H4 (cell line): ENCODE measurements at places on chromosomes 12 and 14. TPM values are rescaled to one million over a fixed set of nuclear protein-coding genes. Genes with fewer than 3 reads are reported as not detected.

LRRIQ1 gene
- 0.15 and 0.31 TPM in 2 replicates for total RNA-seq

TSHR gene
- total RNA-seq = not detected in 2 replicates

OASL gene
- 5.3 and 9.2 TPM in 2 replicates for total RNA-seq

DIO2 gene
- total RNA-seq = 37.3 and 48.7 TPM in 2 replicates

SPATA7 gene
- total RNA-seq = 7.4 and 11.0 TPM in 2 replicates

TBK1 gene
- 23.7 and 28.0 TPM in 2 replicates for total RNA-seq

OLR1 gene
- total RNA-seq = 7.3 and 8.7 TPM in 2 replicates

ADGRD1 gene
- 0.14 and 0.21 TPM in 2 replicates for total RNA-seq

NXPH4 gene
- total RNA-seq = 5.6 and 10.7 TPM in 2 replicates

SYNDIG1L gene
- not detected in 2 replicates for total RNA-seq

ABCC9 gene
- total RNA-seq = 0.06 TPM in 1 of 2 replicates, not detected in the other

ACOT4 gene
- total RNA-seq = 0.19 TPM in 1 of 2 replicates, not detected in the other

LTBP2 gene
- total RNA-seq = 1.5 and 1.6 TPM in 2 replicates

KITLG gene
- 12.3 and 13.0 TPM in 2 replicates for total RNA-seq

MMP17 gene
- total RNA-seq = 5.0 and 14.1 TPM in 2 replicates

FAR2 gene
- 3.2 and 3.3 TPM in 2 replicates for total RNA-seq

MORN3 gene
- 0.23 TPM in 1 of 2 replicates, not detected in the other for total RNA-seq

DDX23 gene
- total RNA-seq = 65.5 and 75.0 TPM in 2 replicates

ZNF384 gene
- total RNA-seq = 21.2 and 23.6 TPM in 2 replicates

DMAC2L gene
- 7.7 and 8.5 TPM in 2 replicates for total RNA-seq

ZNF839 gene
- 2.7 and 5.0 TPM in 2 replicates for total RNA-seq

BAG5 gene
- total RNA-seq = 11.3 and 18.5 TPM in 2 replicates

NGB gene
- not detected in 2 replicates for total RNA-seq

PLEKHG7 gene
- total RNA-seq = not detected in 2 replicates

KCNMB4 gene
- 0.90 and 1.5 TPM in 2 replicates for total RNA-seq

OTOGL gene
- 0.02 and 0.17 TPM in 2 replicates for total RNA-seq

ANO2 gene
- total RNA-seq = 0.89 and 0.99 TPM in 2 replicates

RASAL1 gene
- 0.08 TPM in 1 of 2 replicates, not detected in the other for total RNA-seq

PRH2 gene
- total RNA-seq = not detected in 2 replicates

ALX1 gene
- total RNA-seq = 7.0 and 11.5 TPM in 2 replicates

HCAR2 gene
- total RNA-seq = 0.31 TPM in 1 of 2 replicates, not detected in the other

KRT6A gene
- total RNA-seq = not detected in 2 replicates

LRTM2 gene
- total RNA-seq = not detected in 2 replicates

TC2N gene
- 2.4 and 3.1 TPM in 2 replicates for total RNA-seq

ENDOU gene
- not detected in 2 replicates for total RNA-seq

GLI1 gene
- 5.7 and 6.3 TPM in 2 replicates for total RNA-seq

RERGL gene
- total RNA-seq = not detected in 2 replicates

ADAM21 gene
- 0.64 and 0.88 TPM in 2 replicates for total RNA-seq

ARG2 gene
- total RNA-seq = 26.3 and 29.2 TPM in 2 replicates

TAS2R7 gene
- total RNA-seq = not detected in 2 replicates
